PC-9 (cell line): ENCODE measurements at places on chromosomes 4 and X. TPM values are rescaled to one million over a fixed set of nuclear protein-coding genes. Genes with fewer than 3 reads are reported as not detected.

- DNase-seq: no peak
Observed at GRCh38 chr4:147244786-147245185, 236.1 kb upstream of the EDNRA start.

- no peak for DNase-seq
Observed at GRCh38 chrX:88397551-88397950, 349.5 kb upstream of the CPXCR1 start.

GRCh38 chr4:113618205-113618604, 143.3 kb downstream of the CAMK2D start:
- DNase-seq: no peak

DNA sequence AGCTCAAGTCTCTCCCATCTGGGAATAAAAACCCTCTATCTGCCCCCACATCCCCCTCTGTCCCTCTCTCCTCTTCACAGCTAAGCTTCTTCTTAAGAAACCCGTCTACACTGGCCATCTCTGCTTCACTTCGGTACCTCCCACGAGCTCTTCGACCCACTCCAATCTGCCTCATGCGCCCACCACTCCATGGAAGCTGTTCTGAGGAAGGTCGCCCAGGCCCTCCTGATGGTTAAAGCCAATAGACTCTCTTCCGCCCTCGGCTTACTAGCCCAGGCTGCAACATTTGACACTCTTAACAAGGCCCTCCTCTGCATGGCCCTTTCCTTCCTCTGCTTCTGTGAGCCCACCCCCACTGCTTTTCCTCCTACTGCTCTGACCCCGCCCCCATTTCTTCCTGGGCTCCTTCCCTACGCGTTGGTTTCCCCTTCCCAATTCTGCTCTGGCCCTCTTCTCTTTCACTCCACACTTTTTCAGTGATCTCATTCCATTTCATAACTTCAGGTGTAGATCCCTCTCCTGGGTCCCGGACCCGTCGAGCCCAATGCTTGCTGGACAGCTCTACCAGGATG, 11.8 kb downstream of the IQSEC2 start:
- no peak for DNase-seq

DNA sequence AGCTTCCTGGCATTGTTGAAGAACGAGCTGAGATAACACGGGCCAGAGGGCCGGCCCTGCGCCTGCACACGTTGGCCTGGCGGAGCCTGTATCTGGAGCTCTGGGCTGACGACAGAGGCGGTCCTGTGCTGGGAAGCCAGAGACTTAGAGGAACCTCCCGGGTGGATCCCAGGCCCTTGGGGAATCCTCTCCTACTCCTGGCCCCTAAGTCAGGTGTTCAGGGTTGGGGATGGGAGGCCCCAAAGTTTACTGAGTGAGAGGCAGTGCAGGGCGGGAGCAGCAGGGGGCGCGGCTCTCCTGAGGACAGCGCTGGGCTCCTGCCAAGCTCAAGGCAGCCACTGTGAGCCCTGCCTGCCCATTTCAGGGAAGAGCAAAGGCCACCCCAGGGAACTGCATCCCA, 2.5 kb upstream of the HTRA3 start:
- DNase-seq: peak; percentile 44

DNA sequence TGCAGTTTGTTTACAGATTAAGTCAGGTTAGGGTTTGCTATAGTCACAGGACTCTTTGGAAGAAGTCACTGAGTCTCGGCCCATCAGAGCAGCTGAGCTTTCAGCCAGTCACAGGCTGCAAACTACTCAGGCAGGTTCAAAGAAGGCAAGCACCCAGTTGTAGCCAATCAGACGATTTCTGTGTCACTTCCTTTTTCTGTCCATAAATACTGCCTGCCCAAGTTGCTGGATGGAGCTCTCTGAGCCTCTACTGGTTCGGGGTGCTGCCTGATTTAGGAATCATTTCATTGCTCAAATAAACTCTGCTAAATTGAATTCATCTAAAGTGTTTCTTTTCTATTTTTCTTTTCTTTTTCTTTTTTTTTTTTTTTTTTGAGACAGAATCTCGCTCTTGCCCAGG, 7.3 kb upstream of the SH3BP2 start:
- no peak for DNase-seq

GRCh38 chrX:44265559-44265958, 77.9 kb downstream of the EFHC2 start:
- no peak for DNase-seq

DNA sequence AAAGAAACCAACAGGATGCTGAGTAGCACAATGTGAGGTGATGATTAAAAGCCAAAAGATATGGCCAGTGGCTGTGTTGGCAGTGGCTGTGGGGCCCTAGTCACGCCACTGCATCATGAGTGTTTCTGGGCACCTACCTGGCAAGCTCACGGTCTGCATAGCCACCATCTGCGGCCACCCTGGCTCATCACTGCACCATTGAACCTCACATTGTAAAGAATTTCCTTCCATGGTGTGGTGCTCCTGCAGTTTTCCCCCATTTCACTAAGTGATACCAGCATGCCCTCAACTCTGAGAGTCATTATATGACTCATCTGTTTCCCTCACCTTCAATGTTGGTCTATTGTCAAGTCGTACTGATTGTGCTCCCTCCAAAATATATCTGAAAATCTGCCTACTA, 45.5 kb upstream of the CLNK start:
- no peak for DNase-seq

DNA sequence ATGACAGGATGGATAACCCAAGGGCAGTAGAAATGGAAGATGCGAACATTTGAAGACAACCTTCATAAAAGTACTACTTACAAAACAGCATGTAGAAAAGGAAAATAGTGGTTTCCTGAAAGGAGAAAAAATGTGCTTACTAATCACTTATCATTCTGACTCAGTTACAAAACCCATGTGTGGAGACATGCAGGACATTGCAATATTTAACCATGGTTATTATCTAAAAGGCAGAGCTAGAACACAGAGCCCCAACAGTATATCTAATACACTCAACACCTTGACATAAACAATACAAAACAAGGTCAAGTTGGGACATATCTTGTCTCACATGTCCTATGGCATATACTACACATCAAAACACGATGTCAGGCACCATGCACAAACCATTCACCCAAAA, 55.9 kb downstream of the EIF4E start:
- no peak for DNase-seq

DNA sequence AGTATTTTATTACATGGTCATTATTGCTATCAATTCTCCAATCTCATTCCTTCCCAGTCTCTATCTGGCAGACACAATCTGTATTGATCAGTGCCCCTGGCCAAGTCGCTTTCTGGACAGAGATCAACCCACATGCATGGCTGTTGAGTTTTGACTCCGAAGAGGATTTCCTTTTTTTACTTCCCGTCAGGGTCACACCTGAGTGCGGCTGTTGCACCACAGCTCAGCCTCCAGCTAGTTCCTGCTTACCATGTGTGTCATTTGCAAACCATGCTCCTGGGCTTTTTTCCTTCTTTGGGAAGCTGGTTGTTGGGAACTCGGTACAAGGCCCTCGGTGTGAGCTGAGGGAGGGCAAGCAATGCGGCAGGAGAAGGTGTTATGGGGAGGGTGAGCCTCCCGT, 11.7 kb downstream of the MAGED2 start:
- DNase-seq: no peak

GRCh38 chrX:37754516-37754915, 25.3 kb upstream of the CYBB start:
- no peak for DNase-seq

- DNase-seq: no peak
Observed at GRCh38 chr4:31620476-31620875, 900.3 kb downstream of the PCDH7 start.

GRCh38 chr4:94889523-94889922, 131.8 kb downstream of the BMPR1B start:
- DNase-seq: no peak

DNA sequence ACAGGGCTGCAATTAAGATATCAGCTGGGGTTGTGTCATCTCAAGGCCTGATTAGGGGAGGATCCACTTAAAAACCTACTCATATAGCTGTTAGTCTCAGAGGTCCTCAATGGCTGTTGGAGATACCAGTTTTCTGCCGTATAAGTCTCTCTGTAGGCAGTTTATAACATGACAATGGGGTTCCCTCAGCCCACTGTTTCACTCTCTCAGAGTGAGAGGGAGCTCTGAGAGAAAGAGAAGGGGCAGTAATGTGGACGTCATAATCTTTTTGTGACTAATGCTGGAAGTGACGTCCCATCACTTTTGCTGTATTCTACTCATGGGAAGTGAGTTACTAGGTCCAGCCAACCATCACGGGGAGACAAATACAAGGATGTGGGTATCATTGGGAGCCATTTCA, 70.3 kb downstream of the STIM2 start:
- no peak for DNase-seq

GRCh38 chrX:71198066-71198465, 25.0 kb upstream of the GJB1 start:
- DNase-seq: no peak

GRCh38 chr4:5752376-5753184, 41.6 kb downstream of the EVC start:
- no peak for DNase-seq

GRCh38 chr4:182494103-182494502, 250.9 kb downstream of the TENM3 start:
- no peak for DNase-seq

DNA sequence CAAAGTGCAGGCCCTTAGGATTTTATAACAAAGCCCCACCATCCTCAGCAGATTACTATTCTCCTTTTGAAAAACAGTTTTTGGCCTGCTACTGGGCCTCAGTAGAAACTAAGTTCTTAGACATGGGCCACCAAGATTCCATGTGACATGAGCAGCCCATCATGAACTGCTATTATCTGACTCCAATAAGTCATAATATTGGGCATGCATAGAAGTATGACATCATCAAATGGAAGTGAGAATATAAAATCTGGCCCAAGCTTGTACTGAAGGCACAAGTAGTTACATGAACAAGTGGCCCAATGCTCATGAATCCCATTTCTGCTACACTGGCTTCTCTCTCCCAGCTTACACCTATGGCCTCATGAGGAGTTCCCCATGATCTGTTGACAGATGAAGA, 404.8 kb downstream of the EPHA5 start:
- no peak for DNase-seq

DNA sequence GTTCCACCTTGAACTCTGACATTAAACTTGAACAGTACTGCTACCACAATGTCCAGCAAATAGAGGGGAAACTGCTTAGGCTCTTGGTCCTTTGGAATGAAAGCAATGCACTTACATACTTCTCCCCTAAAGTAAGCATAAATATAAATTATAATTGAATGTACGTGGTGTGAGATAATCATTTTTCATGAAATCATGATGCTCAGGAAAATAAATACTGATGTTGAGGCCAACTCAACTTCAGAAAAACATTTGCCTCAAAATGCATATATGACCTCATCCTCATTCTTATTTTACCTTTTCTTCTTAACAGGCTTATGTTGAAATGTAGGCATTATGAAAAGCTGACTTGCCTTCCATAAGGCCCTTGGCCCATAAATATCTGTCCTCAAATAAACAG, 166.3 kb downstream of the KDR start:
- DNase-seq: no peak

- DNase-seq: no peak
Observed at GRCh38 chr4:123870216-123870876, 473.8 kb downstream of the SPRY1 start.

DNA sequence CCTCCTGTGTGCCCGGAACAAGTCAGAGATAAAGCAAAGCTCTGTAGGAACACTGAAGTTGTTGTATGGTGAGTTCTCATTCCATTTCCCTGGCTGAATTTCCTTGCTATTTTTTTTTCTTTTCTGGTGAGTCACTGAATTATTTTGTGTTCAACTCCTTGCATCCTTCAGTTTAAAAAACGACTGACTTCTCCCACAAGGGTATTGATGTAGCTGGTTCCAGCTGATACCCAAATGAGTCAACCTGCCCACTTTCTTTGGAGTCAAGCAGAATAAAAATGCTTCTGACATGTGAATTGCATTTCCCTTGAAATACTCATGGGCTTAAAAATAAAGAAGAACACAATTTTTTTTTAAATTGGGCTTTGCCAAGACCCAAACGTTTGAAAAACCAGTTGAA, 85.5 kb downstream of the SHOX start:
- DNase-seq: no peak

Gene GAB1
- 27.4 and 29.4 TPM in 2 replicates for total RNA-seq

Gene CT45A9
- not detected in 2 replicates for total RNA-seq

Gene FAT4
- 4.5 and 5.5 TPM in 2 replicates for total RNA-seq

Gene STATH
- not detected in 2 replicates for total RNA-seq

Gene TIMM17B
- 44.9 and 54.1 TPM in 2 replicates for total RNA-seq

Gene DMD
- total RNA-seq: 21.2 and 25.3 TPM in 2 replicates

Gene TGIF2LX
- total RNA-seq: not detected in 2 replicates
